ENCODE measurements at places on chromosomes 2 and 18. TPM values are rescaled to one million over a fixed set of nuclear protein-coding genes. Genes with fewer than 3 reads are reported as not detected.
A peak's percentile ranks its signal among the peaks of the same experiment; 100 is the strongest.

DNA sequence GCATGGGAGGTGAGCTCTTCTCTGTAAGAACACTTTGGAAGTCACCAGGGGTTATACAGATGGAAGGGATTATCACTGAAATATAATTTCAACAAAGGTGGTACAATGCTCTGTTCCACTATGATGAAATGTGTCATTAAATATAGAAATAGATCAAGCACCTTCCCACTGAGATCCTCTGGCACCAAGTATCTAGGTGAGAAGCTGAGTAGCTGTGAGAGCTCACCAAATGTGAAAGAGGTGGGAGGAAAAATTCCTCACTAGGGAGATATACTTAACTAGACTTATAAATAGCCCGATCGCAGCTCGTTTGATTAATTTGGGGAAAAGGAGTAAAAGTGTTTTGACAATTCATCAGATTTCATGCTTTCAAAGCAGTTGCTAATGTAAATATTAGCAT, 247.6 kb downstream of the SMAD2 start:
- DNase-seq = no peak

DNA sequence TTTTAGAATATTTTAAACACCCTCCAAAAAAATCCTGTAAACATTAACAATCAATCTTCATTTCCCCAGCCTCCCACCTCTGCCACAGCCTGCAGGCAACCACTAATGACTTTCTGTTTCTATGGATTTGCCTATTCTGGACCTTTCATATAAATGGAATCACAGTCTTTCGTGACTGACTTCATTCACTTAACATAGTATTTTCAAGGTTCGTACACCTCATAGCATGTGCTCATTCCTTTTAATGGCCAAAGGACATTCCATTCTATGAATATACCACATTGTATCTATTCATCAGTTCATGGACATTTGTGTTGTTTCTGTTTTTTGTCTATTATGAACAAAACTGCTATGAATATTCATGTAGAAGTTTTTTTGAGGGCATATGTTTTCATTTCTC, 48.5 kb downstream of the NAT8 start:
- no peak for DNase-seq

DNA sequence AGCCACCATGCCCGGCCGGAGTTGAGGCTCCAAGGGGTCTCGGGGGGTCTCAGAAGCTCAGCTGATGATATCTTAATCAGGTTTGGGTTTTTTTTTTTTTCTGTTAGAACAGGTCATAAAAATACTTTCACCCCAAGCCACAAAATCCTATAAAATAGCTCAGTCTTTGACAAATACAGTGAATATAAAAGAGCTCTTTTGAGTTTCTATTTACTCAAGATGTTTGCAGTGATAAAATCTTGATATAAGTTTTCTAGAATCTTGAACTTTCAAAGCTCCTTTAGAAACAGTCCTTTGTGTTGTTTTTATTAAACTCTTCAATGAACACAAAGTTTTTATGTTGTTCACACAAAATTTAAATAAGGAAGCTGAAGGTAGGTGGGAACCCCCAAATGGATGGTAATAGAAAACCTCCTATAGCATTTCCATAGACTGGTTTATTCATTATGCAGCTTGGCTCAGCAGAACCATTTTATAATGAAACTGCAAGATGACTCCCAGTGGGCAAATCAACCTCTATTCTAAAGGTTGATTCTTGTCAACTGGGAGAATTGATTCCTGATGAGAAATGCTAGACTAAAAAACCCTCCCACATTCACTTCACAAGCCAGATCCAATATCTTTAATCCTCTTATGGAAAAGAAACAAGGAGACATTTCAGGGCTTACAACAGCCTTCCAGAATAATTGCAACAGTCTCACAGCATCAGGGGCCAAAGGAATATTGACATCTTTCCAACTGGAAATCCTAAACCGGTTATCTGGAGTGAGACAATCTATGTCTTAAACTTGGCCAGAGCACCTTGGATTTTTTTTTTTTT, 13.6 kb upstream of the NARS1 start:
- DNase-seq = no peak

DNA sequence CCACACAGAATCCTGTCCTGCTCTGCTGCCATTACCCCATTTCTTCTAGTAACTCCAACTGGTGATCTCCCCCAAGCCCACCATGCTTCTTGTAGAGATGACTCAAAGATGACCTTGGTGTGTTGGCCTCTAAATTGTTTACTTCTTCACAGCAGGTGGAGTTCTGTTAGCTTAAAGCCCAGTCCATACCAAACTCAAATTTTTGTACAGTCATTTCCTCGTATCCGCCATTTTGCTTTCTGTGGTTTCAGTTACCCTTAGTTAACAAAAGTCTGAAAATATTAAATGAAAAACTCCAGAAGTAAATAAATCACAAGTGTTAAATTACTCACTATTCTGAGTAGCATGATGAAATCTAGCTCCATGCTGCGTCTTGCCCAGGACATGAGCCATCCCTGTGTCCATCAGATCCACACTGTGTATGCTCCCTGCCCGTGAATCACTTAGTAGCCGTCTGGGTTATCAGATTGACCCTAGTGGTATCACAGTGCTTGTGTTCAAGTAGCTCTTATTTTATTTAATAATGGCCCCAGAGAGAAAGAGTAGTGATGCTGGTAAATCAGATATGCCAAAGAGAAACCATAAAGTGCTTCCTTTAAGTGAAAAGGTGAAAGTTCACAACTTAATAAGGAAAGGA, 133.3 kb upstream of the NOL4 start:
- DNase-seq = no peak

DNA sequence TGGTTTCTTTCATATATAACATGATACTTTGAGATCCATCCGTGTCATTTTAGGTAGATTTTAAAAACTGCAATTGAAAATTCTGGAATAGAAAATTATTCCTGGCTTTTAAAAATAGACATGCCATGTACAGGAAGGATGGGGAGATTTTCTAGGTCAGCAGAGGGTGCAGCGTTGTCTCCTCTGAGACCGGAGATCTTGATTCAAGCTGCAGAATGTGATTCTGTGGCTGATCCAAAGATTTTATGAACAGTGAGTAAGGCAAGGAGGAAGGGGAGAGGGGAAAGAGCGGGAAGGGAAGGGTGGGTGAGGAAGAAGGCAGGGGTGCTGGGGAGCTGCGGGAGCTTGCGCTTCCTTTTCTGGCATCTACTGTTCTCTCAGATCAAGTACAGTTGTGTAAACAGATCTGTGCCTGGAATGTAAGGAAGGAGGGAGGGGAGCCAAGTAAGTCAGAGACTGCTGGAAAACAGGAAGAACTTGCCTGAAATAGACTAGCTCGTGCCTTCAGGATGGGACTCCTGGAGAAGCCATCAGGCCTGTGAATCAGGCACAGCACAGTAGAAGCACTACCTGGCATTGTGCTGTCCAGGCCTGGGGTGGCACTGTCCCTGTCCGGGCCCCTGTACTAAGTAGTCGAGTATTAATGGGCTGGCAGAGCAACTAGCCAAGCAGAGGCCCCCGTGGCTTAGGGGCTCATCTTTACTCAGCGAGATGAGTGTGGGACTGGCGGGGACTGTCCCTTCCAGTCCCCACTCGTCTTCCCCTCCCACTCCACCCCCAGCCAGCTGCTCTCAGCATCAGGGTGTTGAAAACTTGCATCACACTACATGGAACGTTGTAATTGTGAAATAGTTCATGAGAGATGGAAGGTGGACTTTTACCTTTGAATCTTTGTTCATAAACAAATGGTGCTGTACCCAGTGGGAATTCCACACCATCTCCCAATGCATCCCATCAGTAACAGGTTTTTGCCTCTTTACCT, 163.5 kb downstream of the UXS1 start:
- peak; percentile 78 for DNase-seq

DNA sequence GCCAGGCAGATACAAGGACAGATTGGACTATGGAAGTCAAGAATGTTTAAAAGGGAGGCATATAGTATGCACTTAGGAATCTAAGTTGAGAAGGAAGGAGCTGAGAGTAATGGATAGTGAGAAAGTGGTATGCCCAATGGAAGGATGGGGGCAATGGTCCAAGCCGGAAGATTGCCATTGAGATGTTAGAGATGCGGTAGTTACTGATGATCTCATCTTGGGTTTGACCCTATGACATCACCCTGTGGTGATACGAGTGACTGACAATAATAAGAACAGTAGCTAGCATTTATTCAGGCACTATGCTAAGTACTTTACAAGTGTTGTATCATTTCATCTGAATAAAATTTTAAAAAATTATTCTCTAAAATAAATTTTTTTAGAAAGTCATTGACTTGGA, 38.5 kb upstream of the ACMSD start:
- DNase-seq = no peak

GRCh38 chr2:220277445-220277975, 650.1 kb downstream of the SLC4A3 start:
- DNase-seq = peak; percentile 45

GRCh38 chr18:48320639-48320945, 88.6 kb downstream of the ZBTB7C start:
- no peak for DNase-seq

- DNase-seq = no peak
Measured at GRCh38 chr2:237269138-237269875, 144.7 kb downstream of the COL6A3 start.

- DNase-seq = peak; percentile 54
Measured at GRCh38 chr2:160493227-160494028, at the start of gene RBMS1. Gene RBMS1 (minus strand): TSS chr2:160493807. CDS start chr2:160493363, 444 bp downstream.

DNA sequence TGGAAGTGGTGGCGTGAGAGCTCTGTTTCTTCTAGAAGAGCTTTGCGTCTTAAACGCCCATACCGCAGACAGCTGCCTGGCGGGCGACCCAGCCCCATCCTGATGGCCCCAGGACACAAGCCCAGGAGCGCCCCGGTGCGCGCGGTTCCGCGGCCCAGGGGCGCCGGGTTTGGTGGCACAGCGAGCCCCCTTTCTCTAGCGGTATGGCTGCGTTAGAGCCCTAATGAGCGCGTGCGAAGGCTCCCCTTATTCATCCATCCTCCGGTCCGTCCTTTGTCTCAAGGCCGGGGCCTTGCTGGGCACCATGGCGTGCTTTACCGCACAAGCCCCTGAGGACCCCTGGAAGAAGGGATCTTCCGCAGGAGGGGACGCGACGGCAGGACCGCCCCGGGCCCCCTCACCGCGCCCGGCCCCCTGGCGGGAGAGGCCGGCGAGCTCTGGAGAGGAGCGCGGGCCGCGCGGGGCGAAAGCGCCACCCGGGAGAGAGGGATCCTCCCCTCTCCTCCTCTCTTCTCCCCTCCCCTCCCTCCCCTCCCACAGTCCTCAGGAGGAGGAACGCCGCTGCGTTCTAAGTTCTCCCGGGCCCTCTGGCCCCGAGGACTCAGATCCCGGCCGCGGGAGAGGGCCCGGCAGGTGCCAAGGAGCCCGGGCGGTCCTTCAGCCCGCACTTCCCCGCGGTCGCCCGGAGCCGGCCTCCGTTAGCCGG, 626 bp upstream of the SLC1A4 start:
- DNase-seq = peak; percentile 86

- DNase-seq = no peak
Measured at GRCh38 chr2:190413421-190413820, 5.3 kb downstream of the MFSD6 start.

DNA sequence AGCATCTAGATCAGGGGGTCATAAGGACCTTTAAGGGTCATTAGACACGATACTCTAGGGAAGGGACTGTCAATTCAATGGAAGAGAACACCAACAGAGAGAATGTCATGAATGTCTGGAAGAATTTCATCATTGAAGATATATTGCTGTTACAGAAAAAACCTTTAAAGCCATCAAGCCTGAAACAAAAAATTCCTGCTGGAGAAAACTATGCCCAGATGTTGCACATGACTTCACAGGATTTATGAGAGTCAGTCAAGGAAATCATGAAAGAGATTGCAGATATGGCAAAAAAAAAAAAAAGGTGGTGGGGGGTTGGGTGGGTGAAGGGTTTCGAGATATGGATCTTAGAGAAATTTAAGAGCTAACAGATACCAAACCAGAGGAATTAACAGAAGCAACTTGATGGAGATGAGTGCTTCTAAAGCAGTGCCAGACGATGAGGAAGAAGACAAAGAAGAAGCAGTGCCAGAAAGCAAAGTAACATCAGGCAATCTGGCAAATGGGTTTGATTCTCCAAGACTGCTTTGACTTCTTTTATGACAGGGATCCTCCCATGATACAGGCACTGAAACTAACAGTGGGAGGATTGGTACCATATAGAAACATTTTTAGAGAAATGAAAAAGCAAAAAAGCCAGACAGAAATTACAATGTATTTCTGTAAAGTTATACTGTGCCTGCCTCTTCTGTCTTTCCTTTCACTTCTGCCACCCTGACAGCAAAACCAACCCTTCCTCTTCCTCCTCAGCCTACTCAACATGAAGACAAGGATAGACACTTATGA, 28.5 kb downstream of the MAP4K3 start:
- DNase-seq = peak; percentile 71

GRCh38 chr2:61620244-61621159, 82.3 kb upstream of the XPO1 start:
- peak; percentile 83 for DNase-seq

Gene SMAD2
- total RNA-seq = 33.2 TPM

Gene PIEZO2
- total RNA-seq = 1.7 TPM

Gene CD207
- not detected for total RNA-seq

Gene SFT2D3
- 4.7 TPM for total RNA-seq

Gene UGP2
- 221 TPM for total RNA-seq

Gene NR4A2
- not detected for total RNA-seq

Gene FAM228A
- 0.43 TPM for total RNA-seq

Gene AOX1
- 57.4 TPM for total RNA-seq

Gene REG3G
- not detected for total RNA-seq

Gene STK25
- 245 TPM for total RNA-seq

Measured in fibroblast of villous mesenchyme (primary cell).